ENCODE measurements at places on chromosomes 7 and 10.

- DNase-seq = peak; percentile 80
These were observed 121.5 kb downstream of the SEMA3D start for GRCh38 chr7:85065306-85065705.

DNA sequence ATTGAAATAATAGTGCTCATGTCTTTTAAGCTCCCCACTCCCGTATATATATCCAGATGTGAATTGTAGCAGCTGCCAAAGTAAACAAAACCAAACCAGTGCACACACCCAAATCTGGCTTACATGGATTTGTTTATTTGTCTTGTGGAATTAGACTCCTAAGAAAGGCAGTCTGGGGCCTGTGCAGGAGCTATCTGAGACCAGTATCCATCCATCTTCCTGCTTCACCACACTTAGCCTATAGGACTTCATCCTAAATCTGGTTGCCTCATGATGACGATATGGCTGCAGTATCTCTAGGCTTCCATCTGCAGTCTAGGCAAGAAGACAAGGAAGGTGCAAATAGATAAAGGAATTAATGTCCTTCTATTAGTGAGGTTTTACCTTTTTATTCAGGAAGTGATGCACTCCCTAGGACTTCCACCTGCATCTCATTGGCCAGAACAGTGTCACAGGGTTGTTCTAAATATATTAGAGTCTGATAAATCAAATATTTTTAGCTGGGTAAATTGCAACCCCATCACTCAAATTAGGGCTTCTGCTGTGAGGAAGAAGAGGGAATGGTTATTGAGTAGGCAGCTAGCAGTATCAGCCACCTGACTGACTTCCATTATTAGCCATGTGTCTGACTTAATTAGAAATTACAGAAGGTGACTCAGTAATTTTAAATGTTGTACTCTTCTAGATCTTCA is 6.0 kb downstream of the WIPF3 start:
- DNase-seq = no peak

- DNase-seq = no peak
These were observed 411.6 kb downstream of the EXOC4 start for GRCh38 chr7:133664528-133664927.

- peak; percentile 7 for DNase-seq
These were observed 108.8 kb downstream of the AHR start for GRCh38 chr7:17407229-17407628.

- peak; percentile 45 for DNase-seq
These were observed 179.4 kb downstream of the PIP4K2A start for GRCh38 chr10:22534849-22535604.

GRCh38 chr7:26190417-26190869 is 10.1 kb downstream of the HNRNPA2B1 start:
- no peak for DNase-seq

GRCh38 chr7:55449205-55449991 is 84.3 kb downstream of the LANCL2 start:
- no peak for DNase-seq

GRCh38 chr7:78149787-78150186 is 351.2 kb downstream of the PHTF2 start:
- peak; percentile 42 for DNase-seq

DNA sequence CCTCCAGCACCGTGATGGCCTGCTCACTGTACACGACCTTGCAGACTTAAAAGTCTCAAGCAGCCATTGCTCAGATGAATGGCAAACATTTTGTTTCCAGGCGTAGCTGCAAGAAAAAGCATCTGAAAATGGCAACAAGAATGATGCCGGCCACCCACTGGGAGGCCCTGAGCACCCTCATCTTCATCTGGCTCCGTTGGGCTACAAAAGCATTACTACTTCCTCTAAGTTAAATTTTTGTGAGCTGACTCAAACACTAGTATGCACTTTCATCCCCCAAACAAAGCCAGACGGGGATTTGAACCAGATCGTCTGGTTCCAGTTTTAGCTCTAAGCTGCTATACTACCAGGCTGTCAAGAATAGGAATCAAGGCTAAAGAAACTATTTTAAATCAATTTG is 116.6 kb upstream of the CDK1 start:
- peak; percentile 93 for DNase-seq

GRCh38 chr7:133053321-133053891 is 28.5 kb downstream of the CHCHD3 start:
- DNase-seq = peak; percentile 96

- DNase-seq = no peak
These were observed 29.2 kb upstream of the ADGRA1 start for GRCh38 chr10:133058331-133059092.

GRCh38 chr10:131885391-131886165 is 15.2 kb upstream of the PPP2R2D start:
- peak; percentile 67 for DNase-seq

GRCh38 chr7:29749701-29750321 is 56.5 kb upstream of the WIPF3 start:
- no peak for DNase-seq

DNA sequence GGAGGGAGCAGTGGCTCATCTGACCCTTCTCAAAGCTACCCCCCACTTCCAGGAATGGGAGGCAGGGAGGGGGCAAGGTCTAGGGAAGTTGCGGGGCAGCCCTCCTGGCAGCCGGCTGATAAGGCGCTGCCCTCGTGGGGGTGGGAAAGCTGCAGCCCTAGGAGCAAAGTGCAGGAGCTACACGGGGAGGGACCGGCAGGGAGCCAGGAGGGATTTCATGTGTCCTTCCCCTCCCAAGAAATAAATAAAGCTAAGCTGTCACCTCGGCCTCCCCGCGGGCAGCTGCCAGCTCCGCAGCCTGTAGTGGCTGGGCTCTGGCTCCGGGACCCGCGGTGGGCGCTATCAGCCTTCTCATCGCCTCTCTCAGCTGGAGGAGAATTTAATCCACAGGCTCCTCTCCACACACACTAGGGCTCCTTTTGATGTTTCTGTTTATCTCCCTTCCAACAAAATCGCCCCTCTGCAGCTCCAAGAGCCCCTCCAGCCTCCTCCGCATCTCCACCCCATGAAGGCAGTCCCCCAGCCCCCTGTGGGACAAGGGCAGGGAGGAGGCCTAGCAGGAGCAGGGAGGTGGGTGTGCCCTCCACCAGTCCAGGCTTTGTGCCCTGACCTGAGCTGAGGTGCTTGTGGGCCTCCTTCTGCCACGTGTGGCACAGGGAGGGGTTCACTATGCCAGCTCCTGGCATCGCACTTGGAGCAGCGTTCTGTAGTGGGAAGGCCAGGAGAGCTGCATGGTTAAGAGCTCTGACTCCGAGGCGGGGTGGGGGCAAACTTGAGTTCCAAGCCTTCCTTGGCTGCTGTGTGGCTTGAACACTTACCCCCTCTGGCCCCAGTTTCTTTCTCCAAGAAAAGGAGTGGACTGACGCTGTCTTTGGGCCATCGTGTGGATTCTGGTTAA is 80.5 kb downstream of the C10orf105 start:
- no peak for DNase-seq

DNA sequence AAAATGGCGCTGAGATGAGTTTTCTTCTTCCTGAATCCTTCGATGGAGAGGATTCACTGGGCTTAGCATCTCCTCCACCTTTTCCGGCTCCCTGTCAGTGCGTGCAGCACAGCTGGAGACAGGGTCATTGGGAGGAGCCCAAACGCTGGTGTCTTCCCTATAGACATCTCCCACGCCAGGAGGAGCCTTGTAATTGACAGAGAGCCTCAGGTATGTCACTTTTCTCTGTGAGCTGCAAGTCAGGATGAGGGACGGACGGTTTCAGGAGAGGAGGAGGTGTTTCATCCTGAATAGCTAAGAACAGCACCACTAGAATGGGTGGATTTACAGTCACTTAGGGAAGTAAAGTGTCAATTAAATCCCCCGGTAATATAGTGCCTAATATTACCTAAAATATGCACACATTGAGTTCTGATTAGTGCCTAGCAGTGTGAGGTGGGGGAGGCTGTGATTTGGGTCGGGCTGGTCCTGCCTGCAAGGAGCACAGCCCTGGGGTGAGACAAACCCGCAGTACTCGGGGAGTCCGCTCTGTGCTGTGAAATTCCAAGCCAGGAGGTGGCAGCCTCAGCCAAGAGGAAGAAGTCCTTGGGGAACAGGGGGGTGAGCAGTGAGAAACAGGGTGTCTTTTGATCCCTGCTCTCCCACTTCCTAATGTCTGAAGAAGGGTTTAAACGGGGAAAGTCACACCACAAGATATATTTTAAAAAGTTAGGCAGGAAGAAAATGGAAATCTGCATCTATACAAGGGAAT is 28.2 kb downstream of the IL15RA start:
- peak; percentile 86 for DNase-seq

GRCh38 chr10:108911814-108912541 is 1011.3 kb downstream of the XPNPEP1 start:
- DNase-seq = peak; percentile 74

GRCh38 chr7:47720141-47720906 is 138.4 kb upstream of the TNS3 start:
- peak; percentile 77 for DNase-seq

DNA sequence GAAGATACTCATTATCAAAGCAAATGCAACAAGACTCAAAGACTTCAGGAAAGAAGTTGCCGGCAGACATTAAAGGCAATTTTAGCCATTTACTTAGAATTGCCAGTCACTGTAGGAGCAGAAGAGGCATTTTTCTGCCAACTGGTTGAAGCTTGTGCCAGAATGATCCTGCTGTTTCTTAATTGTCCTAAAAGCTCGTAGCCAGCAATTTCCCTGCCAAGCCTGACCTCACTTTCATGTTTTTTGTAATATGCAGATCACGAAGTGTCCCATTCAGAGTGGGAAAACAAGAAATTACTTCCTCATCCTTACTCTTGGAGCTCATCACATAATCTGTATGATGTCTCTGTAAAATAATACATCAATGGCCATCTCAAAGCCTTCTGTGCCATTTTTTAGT is 130.9 kb upstream of the ANKRD1 start:
- no peak for DNase-seq

DNA sequence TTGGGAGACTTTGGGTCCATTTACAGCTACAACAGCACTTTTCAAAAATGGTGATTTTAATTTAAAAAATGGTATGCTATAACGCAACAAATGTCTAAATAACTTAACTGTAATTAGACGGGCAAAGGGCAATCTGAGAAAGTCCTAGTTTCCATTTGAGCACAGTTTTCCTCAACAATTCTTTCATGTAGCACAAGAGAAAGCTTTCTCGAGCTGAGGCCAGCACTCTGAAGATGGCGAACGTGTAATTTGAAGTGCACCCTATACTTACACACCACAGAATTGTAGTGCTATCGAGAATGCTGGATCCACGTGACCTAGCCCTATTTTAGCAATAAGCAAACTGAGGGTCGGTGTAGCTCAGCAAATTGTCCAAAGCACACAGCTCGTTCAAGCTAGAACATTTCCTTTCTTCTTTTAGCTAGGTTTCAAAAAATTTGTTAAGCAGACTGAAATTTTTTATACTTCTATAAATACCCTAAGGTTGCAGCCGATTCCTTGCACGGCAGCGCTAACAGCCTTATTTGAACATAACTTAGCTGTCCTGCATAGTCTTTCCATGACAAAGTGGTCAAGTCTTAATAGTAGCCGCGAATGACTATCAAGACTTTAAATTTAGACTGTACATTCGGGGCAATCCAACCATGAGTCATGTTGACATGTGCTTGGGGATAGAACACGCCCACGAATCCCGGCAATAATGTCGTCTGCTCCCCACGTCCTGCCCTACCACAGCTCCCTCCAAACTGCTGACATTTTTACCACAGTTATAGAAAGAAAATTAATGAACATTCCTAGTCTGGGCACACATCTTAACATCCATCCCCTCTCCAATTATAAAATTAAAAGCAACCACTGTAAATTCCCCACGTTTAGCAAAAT is 10.0 kb downstream of the KLF6 start:
- DNase-seq = peak; percentile 92

- peak; percentile 75 for DNase-seq
These were observed 805.1 kb downstream of the TNS3 start for GRCh38 chr7:46776790-46777189.

- no peak for DNase-seq
These were observed 160.1 kb downstream of the NEURL1 start for GRCh38 chr10:103653581-103654037.

- no peak for DNase-seq
These were observed 1058.4 kb downstream of the SORCS3 start for GRCh38 chr10:105699504-105699903.

DNA sequence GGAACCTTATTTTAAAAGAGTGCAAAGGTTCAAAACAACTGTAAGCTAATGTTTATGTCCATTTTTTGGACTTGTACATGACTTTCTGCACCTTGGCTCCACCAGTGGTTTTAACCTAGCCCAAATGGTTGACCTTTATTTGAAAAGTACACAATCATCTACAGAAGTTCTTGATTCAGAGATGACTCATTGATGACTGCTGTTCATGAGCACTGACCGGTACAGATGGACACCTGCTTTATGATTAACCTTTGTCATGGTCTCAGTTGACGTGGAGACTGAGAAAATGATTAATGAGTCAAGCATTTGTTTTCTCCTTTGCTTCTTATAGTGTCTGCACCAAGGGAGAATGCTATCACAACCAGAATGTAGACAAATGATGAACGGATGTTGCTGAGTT is 55.7 kb upstream of the PTER start:
- DNase-seq = peak; percentile 5

DNA sequence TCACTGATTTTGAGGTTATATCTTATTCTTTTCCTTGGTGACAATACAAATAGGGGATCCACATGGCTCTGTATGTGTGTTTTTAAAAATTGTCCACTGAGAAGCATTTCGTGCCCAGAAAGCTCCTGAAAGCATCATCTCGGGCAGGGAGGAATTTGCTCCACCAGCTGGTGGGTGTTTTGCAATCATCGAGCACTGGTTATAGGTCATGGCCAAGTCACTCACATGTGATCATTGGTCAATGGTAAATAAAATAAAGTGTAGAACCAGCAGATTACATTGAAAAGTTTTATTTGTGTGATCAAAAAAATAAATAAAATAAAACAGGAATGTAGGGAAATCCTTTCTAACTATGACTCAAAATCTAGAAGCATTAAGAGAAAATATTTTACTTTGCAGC is 23.0 kb upstream of the SNX13 start:
- DNase-seq = peak; percentile 52

GRCh38 chr10:44233561-44234482 is 151.1 kb downstream of the CXCL12 start:
- DNase-seq = peak; percentile 37

DNA sequence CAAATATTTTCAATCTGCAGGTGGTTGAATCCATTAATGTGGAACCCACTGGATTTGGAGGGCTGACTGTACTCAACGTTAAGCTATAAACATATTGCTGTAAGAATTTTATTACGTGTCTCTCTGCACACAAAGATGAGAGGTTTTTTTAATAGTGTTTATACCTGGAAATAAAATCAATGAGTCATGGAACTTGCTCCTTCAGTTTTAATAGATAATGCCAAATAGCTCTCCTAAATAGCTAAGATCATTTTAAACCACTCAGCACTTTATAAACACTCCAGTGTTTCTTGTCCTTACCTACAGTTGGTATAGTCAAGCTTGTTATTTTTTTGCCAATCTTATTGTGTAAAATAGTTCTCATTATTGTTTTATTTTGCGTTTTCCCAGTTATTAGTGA is 455.6 kb upstream of the FZD8 start:
- no peak for DNase-seq

DNA sequence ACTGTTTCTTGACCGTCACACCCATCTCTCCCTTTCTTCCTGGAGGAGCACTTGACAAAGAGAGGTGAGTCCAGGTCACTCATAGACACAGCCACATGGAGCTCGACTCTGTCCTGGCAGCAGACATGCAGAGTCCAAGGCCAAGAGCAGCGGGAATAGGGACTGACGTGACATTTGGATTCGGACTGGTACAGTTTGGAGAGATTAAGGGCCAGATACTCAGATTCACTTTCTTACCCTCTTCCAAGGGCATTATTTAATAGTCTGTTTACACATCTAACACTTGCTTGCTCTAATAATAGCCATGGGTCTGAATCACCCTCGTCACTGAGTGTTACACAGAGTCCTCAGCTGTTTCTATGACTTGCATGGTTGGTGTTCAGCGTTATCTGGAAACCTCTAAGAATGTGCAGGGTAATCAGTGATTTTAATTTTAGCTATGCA is 39.2 kb upstream of the OTUD1 start:
- peak; percentile 85 for DNase-seq
